Caki2 (cell line): ENCODE measurements at places on chromosomes 7 and 10. TPM values are rescaled to one million over a fixed set of nuclear protein-coding genes. Genes with fewer than 3 reads are reported as not detected.

Gene ABCF2
- total RNA-seq, result 36.8 and 47.9 TPM in 2 replicates

Gene NPFFR1
- total RNA-seq, result not detected in 2 replicates

Gene PTN
- total RNA-seq, result not detected in 2 replicates

Gene NT5C3A
- 36.6 and 128 TPM in 2 replicates for total RNA-seq

Gene COL26A1
- total RNA-seq, result 1.1 and 1.7 TPM in 2 replicates

Gene TMEM213
- not detected in 2 replicates for total RNA-seq

Gene GDF2
- not detected in 2 replicates for total RNA-seq

GRCh38 chr10:98344589-98345038 lies 70.4 kb downstream of the PYROXD2 start:
- no peak for DNase-seq

- DNase-seq, result no peak
These were observed 913 bp downstream of the NPY start for GRCh38 chr7:24284699-24285506.

- peak; percentile 13 for DNase-seq
These were observed 303.8 kb downstream of the KCNMA1 start for GRCh38 chr10:77333610-77334340.

GRCh38 chr10:84783386-84783785 lies 455.0 kb downstream of the CCSER2 start:
- peak; percentile 16 for DNase-seq

- DNase-seq, result no peak
These were observed 195.8 kb upstream of the SEMA3C start for GRCh38 chr7:81114633-81115032.

DNA sequence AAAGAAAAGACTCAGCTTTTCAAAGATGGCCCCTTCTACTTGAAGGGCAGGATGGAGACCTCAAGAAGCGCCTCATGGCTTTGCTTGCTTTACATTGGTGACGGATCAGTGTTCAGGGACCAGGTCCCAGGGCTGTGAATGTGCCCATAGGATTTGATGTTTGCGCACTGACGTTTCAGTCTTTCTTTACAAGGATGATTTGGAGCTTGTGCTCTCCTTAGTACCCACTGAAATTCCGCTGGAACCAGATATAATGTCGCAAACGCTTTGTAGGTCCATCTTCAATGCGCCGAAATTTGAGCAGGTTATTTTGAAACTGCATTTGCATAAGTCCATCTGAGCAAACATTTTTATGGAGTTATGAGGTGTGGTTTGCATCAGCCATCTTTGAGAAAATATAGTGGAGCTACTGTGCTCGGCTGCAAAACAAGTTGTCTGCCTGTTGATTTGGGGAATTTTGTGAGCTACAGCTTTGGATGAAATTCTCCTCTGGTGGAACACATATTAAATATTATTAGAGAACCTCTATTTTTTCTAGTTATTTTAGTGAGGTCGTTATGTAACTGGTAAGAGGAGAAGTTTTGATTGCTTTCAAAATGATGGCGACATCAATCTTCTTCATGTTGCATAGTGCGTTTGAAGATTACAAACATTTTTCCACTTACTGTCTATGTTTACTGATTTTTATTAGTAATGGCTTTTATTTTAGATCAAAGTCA lies 2.4 kb downstream of the RBM20 start:
- peak; percentile 57 for DNase-seq

- DNase-seq, result peak; percentile 74
These were observed 366.5 kb upstream of the SEMA3C start for GRCh38 chr7:81285142-81285871.

GRCh38 chr10:23110722-23111516 lies 15.5 kb downstream of the MSRB2 start:
- no peak for DNase-seq

DNA sequence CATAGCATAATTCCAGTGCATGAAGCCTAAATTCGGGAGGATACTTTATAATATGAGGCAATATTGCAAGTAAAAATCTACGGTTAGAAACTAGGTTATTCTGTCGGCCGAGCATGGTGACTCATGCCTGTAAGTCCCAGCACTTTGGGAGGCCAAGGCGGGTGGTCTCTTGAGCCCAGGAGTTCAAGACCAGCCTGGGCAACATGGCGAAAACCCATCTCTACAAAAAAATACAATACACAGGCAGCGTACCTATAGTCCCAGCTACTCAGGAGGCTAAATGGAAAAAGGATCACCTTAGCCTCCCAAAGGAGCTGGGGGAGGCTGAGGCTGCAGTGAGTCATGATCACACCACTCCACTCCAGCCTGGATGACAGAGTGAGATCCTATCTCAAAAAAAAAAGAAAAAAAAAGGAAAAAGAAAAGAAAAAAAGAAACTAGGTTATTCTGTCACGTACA lies 14.2 kb downstream of the SKAP2 start:
- peak; percentile 61 for DNase-seq

DNA sequence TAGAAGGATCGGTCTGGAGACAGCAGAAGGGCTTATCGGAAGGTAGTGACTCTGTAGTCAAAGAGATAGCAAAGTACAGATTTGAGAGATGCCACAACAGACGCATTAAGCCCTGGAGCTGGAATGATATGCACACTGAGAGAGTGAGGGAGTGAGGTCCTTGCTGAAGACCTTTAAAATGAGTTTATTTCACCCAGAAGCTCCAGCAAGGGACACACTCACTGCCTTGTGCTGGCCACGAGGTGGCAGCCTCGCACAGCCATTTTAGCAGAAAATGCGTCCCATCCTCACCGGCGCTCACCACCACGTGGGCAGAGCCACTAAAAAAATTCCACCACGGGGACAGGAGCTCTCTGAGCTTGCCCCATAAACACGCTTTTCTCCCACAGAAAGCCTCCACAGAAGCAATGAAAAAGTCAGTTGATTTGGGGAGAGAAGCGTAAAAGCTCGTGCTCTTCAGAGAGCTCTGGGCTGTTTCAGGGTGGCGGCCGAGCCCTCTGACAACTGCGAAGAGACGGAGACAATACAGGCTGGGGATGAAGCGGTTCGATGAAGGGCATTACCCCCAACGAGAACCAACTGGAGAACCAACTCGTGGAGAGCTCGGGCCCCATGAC lies 163.0 kb upstream of the KLF14 start:
- DNase-seq, result peak; percentile 71

- no peak for DNase-seq
These were observed 367.7 kb upstream of the NPVF start for GRCh38 chr7:25595996-25596395.

DNA sequence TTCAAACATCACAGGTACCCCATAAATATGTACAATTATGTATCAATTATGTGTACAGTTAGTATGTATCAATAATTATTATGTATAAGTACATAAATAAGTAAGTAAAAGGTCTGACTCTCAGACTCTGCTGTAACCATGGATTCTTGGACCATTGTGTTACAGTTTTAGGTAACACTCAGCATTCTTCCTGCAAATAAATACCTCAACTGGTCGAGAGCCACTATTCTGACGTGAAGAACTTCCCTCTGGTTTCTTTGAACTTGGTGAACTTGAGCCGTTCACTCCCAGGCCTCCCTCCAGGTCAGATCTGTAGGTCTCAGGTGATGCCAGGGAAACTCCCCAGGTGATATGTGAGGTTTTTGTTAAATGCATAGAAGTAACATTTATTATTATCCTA lies 191.8 kb upstream of the PLXNA4 start:
- no peak for DNase-seq

- DNase-seq, result no peak
These were observed 13.7 kb upstream of the DLX6 start for GRCh38 chr7:96991546-96992191.

DNA sequence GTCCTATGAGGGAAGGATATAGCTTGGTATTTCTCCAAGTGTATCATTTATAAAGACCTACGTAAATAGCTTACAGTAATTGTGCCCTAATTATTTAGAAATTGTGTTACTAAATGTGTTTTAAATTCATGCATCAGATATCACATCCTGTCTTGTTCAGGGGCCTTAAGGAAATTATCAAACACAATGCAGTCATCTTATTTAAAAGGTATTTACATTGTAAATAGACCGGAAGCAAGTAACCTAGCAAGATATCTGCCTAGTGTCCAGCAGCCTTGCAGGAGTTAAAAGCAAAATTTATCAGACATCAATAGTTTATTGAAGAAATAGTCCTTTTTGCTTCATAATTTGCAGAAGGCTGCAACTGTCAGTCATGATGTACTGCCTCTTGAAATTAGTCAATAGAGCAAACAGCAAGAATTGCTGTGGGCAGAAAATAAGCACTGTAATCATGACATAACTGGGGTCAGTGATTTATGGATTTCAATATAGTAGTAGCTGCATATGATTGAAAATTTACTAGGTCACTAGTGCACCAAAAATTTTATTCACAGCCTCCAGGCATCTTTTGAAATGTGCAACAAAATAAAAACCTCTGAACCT lies 23.1 kb downstream of the GLRX3 start:
- no peak for DNase-seq

DNA sequence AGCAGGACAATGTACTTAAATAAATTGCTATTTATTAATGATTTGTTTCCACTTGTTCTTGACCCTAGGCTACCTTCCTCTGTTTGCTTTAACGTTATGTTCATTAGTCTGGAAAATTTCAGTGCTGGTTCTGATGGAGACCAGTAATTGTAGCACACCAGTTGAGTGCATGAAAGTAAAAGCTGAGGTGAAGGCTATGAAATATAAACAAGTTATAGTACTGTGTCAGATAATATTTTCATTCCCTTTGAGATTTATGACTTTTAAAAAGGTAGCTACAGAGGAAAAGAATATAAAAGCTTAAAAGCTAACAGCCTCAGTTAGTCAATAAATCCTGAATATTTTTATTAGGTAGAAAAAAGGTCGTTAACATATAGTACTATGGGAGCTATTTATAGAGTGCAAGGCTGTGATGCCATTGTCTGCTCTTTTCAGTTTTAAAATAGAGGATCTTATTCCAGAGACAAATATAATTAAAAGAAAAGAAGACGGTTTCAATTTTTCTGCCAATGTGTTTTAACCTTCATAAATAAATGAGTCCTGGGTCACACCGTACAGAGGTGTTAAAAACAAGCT lies 351.8 kb upstream of the ETV1 start:
- no peak for DNase-seq

DNA sequence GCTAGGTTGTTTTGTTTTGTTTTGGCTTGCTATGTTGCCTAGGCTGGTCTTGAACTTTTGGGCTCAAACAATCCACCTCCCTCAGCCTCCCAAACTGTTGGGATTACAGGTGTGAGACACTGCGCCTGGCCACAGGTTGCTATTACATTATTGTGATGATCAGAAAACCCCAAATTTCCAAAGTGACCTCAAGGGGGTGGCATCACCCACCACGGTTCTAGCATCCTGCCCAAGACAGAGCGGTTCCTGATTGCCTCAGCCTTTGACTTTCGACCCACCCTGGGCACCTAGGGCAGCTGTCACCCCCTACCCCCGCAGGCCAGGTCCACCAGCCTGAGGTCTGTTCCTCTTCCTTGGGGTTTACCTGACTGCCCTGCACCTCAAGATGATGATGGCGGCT lies 28.4 kb downstream of the SBDS start:
- no peak for DNase-seq

DNA sequence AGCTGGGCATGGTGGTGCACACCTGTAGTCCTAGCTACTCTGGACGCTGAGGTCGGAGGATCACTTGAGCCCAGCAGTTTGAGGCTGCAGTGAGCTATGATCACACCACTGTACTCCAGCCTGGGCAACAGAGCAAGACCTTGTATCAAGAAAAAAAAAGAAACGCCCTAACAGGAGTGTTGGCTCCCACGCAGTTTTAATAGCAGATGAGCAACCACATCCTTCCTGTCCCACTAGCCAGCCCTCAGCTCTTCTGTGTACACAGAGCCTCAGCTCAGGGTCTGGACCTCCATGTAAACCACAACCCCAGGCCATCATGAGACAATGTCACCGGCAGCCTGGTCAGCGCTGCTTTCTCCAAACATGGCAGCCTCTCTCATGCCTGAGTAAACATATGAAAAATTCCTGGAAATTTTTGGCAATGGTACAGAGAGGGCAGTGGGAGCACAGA lies 108.2 kb downstream of the PIP4K2A start:
- DNase-seq, result peak; percentile 82

DNA sequence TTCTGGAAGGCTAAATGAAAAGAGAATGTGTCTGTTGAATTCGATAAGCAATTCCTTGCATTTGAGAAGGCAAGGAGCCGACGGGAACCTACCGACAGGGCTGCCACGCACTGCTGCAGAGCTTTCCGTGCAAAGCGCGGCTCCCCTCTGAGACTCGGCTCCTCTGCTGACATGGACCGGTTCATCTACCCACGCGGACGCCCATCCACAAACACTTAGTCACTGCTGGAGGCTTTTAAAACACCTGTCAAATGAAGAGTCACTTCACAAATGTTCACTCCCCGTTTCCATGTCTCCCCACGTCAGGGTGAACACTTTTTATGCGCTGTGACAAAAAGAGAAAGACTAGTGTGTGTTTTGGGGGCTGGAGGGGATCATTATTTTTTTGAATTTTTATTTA lies 32.0 kb downstream of the AMZ1 start:
- DNase-seq, result no peak

- DNase-seq, result peak; percentile 5
These were observed 29.1 kb downstream of the GARIN1A start for GRCh38 chr7:128701062-128701785.

GRCh38 chr7:133114519-133114918 lies 32.6 kb upstream of the CHCHD3 start:
- no peak for DNase-seq

- DNase-seq, result peak; percentile 83
These were observed 254.9 kb downstream of the KIAA1217 start for GRCh38 chr10:24463611-24464426.

DNA sequence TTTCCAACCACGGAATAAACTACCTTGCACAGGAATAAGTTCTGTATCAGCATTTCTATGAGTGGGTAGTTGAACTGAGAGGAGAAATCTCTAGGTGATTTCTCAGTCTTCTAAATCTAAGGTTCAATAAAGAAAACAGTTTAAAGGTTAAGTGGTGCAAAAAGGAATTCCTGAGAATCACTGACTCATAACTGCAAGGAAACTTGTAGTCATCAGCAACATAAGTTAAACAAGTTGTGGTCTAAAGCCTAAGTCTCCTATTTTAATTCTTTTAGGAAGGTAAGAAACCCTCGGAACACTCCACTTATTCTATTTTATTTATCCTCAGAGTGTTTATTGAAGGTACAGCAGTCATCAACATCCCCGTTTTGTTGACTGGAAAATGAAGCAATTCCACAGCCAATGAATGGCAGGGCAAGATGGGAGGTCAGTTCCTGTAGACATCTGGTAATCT lies 92.4 kb upstream of the PIK3CG start:
- peak; percentile 77 for DNase-seq

DNA sequence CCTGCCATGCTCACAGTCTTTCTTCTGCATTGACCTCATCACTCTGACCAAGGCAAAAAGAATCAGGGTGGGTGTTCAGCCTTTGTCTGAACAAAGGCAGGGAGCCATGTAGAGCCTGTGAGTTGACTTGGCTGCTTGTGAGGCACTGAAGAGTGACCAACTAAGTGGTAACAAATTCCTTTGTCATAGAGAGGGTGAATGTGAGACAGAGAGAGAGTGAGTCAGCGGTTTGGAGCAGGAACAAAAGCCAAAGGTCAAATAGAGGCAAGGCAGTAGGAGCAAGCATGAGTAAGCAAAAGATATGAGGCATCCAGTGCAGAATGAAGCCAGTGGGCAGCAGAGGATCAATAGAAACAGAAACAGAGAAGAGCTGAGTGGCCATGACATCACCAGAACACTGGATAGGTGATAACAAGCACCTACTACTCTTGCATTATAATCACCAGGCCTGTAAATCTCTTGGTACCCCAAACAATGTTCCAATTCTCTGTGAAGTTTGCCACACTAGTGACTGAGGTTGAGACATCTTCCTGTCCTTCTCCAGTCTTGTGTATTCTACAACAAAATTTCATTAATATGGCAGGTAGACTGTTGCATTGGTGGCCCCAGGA lies 116.2 kb upstream of the LAMB4 start:
- DNase-seq, result peak; percentile 100
